GM13977 (cell line): ENCODE measurements at places on chromosomes 5 and 9.
A peak's percentile ranks its signal among the peaks of the same experiment; 100 is the strongest.

DNA sequence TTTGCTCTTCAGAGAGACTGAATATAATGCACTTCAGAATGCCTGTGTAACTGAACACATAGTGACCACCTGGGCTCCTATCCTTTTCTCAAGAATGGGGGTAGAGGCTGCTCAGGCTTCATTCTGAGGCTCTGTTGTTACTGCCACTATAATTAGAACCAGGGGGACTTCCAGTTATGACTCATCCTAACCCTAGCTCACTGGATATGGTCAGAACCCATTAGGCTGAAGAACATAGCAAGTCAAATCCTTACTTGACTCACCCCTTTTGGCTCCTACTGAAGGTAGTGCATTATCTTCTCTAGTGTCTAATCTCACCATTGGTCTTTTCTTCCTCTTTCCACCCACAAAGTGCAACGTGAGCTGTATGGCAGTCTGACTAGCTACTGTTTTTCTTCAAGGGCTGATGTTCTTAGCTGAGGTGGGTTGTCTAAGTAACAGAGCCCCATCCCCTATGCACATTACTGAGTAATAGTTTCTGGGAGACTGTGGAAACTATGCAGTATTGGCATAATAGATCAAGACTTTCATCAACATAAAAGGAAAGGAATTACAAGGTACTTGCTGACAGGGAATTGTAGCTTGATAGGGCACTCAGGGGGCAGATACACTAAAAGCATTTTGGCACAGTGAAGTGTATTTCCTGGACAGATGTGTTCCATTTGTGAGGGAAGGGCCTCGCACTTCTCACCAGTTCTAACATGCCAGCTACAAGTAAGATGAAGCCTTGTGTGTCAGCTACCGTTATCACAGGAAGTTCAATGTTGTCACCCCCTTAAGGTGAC lies 431.0 kb upstream of the MEF2C start:
- DNase-seq, result peak; percentile 54

DNA sequence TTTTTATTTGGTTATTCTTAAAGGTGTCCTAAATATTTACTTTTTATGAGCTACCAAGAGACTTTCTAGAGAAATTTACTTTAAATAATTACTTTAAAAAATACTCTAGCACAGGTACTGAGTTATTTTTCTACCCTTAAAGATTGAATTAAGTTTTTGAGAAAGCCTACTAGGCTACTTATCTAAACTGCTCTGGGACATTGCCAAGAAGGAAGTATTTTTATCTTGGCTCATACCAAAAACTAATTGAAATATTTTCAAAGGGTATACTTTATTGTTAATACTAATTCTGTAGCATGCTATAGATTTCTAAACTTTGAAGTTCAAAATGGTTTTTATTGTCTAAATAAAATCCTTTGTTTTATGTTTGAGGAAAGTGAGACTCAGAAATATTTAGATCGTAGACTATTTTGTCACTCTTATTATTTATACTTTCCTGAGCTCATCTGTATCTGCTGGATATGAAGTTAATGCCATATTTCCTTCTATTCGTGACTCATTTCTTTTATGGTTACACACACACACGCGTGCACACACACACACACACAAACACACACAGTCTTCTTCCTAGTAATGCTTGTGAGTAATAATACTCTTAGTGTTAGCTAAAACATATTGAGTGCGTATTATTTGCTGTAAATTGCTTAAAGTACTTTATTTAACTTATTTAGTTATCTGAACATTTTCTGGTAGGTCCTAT lies 89.5 kb downstream of the MAN2A1 start:
- no peak for DNase-seq

- DNase-seq, result no peak
Measured at GRCh38 chr5:103208460-103208859, 50.1 kb upstream of the MACIR start.

DNA sequence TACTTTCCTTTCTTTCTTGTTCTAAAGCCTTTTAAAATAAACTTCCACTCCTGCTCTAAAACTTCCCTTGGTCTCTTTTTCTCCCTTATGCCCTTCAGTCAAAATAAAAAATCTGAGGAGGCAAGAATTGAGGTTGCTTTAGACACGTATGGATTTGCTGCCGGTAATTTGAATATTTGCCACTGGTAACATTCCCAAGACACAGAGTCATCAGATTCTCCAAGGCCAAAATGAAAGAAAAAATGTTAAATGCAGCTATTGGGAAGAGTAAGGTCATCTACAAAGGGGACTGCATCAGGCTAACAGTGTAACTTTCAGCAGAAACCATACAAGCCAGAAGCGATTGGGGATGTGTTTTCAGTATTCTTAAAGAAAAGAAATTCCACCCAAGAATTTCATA lies 311.1 kb downstream of the CDH18 start:
- no peak for DNase-seq

- DNase-seq, result no peak
Measured at GRCh38 chr5:94702729-94703128, 84.3 kb downstream of the SLF1 start.

- no peak for DNase-seq
Measured at GRCh38 chr9:13759551-13759950, 480.1 kb upstream of the MPDZ start.

DNA sequence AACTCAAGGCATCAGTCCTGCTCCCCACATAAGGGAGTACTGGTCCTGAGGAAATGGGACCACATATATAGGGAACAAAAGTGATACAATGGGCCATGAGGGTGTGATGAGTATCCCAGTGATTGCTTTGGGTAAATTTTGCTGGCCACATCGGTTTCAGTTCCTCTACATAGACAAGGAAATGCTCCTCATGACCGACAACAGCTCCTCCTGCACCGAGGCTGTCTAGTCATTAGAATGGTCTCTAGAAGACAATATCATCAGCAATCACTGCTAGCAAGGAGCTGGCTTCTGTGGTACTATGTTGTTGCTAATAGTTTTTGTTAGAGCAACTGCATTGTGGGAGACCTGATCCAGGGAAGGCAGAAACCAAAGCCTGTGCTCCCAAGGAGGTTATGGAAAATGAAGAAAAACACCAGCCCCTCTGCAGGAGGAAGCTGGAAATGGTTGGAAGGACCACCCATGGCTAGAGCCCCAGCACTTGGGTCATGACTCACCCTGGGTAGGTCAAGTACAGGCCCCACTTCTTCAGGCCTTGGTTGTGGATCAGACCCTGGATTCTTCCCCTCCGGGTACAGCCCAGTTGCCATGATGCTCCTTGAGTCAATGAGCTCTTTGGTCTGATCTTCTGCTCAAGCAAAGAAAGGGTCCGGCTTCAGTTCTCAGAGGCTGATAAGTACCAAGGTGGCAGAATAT lies 3.4 kb upstream of the CTSL start:
- no peak for DNase-seq

- no peak for DNase-seq
Measured at GRCh38 chr5:135208903-135209721, 175.1 kb upstream of the PITX1 start.

- peak; percentile 79 for DNase-seq
Measured at GRCh38 chr9:93268551-93269314, 84.8 kb downstream of the WNK2 start.

- DNase-seq, result no peak
Measured at GRCh38 chr5:96283589-96283988, 149.5 kb downstream of the PCSK1 start.

DNA sequence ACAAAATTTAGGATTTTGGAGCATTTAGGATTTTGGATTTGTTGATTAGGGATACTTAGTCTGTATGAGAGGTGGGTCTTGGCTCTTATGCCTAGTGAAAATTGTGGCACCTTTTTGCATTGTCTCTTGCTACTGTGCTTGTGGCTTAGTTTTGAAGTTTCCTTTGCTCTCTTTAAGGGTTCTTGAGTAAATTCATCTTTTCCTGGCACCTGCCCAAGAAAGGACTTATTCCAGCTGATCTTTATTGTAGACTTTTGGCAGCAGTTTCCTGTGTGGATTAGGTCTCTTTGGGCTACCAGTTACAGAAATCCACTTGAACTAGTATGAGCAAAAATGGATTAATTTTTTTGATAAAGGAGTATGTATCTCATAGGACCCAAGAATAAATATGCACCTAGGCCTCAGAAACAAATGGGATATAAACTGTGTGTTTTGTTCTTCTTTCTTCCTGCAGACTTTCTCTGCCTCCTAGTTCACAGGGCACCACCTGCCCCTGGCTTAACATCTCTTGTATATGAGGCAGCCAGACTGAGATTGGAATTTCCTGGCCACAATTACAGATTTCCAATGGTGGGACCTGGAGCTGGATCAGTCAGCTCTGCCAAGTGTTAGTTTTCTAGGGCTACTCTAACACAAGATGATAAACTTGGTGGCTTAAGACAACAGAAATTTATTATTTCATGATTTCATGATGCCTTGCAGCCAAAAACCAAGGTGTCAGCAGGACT lies 44.6 kb downstream of the FOCAD start:
- DNase-seq, result no peak

- no peak for DNase-seq
Measured at GRCh38 chr5:174295702-174296436, 250.4 kb downstream of the NSG2 start.
